Osteoblast (primary cell): ENCODE measurements at places on chromosomes 1 and 21.

- DNase-seq: no peak
These were observed 593.3 kb downstream of the MATN1 start for GRCh38 chr1:30130099-30130498.

- DNase-seq: no peak
These were observed 65.7 kb upstream of the SYT6 start for GRCh38 chr1:114219172-114219868.

DNA sequence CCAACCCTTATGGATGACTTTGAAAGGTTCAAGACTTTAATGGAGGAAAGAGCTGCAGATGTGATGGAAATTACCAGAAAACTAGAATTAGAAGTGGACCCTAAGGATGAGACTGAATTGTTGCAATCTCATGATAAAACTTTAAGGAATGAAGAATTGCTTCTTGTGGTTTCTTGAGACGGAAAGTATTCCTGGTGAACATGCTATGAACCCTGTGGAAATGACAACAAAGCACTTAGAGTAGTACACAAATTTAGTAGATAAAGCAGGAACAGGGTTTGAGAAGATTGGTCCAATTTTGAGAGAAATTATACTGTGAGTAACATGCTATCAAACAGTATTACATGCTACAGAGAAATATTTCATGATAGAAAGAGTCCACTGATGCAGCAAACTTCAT, 215.4 kb downstream of the OMA1 start:
- no peak for DNase-seq

GRCh38 chr21:37233551-37234146, 33.5 kb downstream of the VPS26C start:
- DNase-seq: no peak

DNA sequence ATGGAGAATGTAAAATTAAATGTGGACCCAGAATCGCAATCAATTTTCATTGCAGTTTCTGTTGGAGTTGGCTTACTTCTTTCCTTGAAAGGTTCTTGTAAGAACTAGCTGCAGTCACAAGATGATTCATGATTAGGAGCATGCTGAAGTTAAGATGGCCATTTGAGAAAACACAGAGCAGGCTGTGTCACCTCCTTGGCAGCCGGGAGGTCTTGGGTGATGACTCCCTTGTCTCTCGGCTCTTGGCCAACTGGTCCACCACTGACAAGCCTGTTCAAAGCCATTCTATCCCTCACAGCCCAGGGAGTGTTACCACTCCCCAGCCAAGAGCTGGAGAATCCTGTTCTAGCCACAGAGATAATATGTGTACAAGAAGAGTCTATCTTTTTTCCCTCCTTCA, 40.6 kb downstream of the OPTC start:
- DNase-seq: peak; percentile 95

GRCh38 chr1:206890125-206891060, 6.8 kb upstream of the IL24 start:
- DNase-seq: no peak

GRCh38 chr1:70672442-70672888, 261.4 kb downstream of the CTH start:
- no peak for DNase-seq

- peak; percentile 47 for DNase-seq
These were observed 580 bp downstream of the TENT5B start for GRCh38 chr1:27011976-27012563.

DNA sequence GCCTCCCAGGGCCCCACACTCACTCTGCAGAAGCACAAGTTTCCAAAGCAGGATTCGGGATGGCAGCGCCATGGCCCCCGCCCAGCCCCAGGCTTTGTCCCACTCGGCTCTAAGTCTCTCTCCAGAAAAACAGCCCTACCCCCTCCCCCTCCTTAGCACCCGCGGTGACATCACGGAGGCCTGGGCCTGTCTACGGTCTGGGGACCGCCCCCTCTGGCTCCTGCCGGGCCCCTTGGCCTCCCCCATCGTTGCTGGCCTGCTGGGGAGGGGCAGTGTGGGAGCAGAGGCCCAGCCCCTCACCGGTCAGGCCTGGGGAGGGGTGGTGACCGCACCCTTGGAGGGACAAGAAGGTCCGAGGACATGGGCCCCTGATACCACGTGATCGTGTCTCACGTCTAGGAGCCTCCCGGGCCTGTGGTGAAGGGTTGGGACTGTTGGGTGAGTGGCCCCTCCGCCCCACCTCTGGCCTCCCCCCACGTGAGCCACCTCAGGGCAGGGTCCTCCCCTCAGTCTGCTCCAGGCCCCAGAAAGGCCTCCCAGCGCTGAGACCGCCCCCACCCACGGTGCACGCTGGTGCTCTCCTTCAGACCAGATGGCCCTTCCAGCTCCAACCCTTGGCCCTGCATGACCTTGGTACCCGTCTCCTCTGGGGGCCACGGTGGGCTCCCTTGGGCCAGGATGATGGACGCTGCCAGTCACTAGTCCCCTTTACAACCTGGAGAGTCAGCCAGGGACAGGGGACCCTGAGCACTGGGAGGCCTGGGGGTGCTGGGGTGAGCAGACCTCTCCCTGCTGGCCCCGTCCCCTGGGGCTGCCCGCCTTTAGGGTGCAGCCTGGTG, at the start of gene MXRA8:
Gene MXRA8 (minus strand): TSS at position 123 of the 839 bp plus-strand sequence. CDS start 51 bp downstream, at position 72.
- peak; percentile 98 for DNase-seq

DNA sequence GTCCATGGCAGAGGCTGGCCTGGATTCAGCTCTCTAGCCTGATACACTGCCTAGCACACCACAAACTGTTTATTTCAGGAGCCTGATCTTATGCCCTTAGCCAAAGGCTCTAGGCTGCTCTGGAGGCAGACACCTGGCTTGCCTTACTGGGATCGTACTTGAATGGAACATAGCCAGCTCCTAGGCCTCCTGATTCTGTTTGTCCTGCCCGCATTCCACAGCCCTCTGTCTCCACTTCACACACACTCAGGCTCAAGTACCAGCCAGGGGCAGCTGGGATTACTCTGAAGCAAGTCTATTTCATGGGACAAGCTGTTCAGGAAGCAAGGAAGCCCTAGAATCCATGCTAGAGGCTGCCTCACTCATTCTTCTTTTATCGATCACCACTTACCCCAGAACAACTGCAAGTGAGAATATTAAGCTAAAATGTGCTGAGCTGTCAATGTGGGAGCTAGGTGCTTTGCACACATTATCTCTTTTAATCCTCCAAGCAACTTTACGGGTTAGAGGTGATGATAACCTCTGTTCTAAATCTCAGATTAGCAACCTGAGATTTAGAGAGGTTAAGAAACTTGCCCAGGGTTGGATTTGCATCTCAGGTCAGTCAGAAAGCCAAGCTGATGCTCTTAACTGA, 31.1 kb upstream of the CYP4B1 start:
- DNase-seq: no peak

- DNase-seq: no peak
These were observed 587.7 kb downstream of the PTPRU start for GRCh38 chr1:29824025-29824424.

DNA sequence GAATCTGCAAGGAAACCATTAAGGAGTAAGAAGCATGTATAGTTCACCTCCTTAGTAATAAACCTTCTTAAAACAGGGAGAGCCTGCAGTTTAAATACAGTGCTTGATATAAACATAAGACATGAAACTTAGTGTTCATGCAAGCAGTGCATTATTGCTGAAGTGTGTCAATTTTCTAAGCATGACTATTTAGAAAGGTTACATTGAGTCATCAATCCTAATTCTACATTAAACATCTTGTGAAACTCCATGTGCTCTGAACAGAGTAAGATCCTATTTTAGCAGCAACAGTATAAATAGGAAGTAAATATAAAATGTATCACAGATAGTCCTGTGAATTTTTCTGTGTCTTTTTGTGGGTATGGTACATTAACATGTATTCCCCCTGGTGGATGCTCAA, 135.5 kb downstream of the ESRRG start:
- no peak for DNase-seq

DNA sequence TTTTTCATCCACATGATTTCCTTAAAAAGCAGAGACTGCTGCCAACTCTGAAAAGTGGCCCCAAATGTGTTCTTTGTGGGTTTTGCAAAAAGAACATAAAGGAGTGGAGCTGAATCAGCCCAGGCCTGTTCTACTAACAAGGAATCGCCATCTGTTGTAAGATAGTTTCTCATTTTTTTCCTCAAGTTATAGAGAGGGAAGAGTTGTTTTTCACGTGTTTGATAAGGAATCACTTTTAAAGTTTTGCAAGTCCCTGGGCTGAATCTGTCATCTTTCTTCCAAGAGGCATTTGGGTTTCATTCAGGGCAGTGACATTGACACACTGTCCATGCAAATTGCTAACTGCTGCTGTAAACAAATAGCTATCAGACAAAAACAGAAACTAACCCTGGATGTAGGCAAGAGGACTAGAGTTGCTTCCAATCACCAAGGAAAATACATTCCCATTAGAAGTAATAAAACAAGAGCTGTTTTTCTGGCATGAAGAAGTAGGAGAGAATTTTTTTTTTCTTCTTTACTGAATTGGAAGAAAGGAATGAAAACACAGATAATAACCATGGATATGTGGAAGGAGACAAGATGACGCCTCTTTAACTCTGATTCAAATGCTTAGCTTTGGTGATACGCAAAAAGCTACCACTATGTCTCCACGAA, 58.8 kb upstream of the TBX15 start:
- peak; percentile 88 for DNase-seq

DNA sequence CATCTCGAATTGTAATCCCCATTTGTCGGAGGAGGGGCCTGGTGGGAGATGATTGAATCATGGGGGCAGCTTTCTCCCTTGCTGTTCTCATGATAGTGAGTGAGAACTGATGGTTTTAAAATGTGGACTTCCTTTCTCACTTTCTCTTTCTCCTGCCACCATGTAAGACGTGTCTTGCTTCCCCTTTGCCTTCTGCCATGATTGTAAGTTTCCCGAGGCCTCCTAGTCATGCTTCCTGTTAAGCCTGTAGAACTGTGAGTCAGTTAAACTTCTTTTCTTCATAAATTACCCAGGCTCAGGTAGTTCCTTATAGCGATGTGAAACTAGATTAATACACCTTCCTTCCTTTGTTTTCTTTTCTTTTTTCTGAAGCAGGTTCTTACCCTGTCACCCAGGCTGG, 13.9 kb downstream of the DNAJC6 start:
- DNase-seq: no peak
